ENCODE measurements at places on chromosomes 7 and 10. TPM values are rescaled to one million over a fixed set of nuclear protein-coding genes. Genes with fewer than 3 reads are reported as not detected.

DNA sequence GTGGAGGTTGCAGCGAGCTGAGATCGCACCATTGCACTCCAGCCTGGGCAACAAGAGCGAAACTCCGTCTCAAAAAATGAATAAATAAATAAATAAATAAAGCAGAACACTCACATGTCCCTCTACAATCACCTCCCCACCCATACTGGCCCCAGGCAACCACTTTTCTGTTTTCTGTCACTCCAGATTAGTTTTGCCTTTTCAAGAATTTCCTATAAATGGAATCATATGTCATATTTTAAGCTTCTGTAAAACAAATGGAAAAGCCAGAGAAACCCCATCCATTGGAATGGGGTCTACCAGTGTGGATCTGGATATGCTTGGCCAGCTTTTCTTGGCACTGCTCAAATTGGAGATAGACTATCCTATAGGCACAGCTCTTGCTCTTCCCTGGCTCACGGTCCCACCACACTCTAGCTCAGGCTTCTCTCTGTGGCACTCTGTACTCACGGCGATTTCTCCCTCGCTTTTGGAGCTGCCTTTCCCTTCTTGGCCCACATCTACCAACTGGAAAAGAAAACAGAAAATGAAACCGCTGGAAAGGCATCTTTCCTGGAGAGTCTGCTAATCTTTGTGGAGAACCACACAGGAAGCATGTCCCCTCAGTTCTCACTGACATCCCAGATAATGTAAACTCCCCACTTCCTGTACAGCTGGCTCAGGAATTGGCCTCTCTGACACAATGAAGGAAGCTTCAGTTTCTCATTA lies 210.1 kb downstream of the JCAD start:
- no peak for DNase-seq

The CCZ1B gene
- 70.4 TPM for total RNA-seq

The NKX6-2 gene
- not detected for total RNA-seq

DNA sequence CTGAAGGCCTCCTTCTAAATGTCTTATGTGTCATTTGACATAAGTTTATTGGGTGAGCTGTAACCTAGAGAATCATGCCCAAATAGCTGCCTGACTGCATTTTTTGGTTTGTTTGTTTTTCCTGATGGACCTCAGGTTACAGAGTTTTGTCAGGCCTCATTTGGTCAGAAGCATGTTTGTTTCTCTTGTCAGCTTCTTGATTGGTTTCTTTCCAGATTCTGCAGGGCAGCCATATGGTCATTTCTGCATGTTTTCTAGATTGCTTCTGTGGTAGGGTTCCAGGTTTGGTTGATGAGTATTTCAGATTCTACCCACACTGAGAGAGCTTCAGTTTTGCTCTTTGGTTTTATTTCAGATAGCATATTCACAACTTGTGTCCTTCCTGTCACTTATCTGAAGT lies 28.0 kb downstream of the GLCCI1 start:
- no peak for DNase-seq

The AFAP1L2 gene
- 10.1 TPM for total RNA-seq

DNA sequence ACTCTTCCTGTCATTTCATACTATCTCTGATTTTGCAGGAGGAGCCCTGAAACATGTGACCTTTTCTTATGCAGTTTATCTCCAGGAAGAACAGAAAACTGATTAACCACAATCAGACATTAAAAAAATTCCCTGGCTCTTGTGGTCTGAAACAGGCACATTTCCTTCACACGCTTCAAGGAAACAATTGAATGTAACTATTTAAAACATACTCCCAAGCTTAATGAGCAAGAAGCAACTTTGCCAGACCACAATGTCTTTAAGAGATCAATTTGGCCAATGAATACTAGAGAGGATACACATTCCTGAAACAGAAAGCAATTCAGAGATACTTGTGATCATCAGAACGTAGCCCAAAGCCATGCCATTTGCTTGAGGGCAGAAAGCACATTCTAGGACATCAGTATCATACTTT lies 65.8 kb downstream of the PIP4K2A start:
- DNase-seq, result no peak

DNA sequence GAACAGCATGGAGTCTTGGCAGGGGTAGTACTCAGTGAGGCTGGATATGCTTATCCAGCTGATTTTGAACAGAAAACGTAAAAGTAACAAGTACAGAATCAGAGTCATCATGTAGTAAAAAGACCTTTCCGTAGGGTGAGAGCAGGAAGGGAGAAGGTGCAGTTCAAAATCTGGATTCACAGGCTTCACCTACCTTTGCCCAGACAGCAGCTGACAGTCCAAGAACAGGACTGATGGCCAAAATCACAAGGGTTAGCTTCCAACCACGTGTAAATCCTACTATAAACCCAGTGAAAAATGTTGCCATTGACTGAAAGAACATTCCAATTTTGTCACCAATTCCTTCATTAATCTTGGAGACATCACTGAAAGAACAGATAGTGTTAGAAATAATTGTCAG lies 34.8 kb downstream of the ABCB1 start:
- DNase-seq, result no peak

DNA sequence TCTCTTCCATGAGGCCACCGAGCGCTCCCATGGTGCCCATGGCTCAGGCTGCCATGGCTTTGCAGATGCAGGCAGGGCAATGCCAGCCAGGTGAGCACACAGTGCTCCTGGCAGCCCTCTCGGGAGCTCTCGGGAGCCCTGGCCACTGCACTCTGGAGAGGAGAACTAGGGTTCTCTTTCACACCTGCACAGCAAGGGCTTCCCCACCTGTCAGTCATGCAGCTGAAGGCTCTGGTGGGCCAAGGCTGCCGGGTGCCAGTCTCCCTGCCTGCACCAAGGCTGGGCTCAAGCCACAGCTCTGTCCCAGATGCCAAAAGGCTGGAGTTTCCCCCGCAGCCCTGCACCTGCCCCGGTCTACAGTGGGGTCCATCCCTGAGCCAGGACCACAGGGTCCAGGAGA lies 32.6 kb downstream of the NUDT1 start:
- DNase-seq, result no peak

- DNase-seq, result no peak
These were observed 10.6 kb downstream of the INHBA start for GRCh38 chr7:41692251-41692650.

The TFR2 gene
- total RNA-seq, result 0.41 TPM

DNA sequence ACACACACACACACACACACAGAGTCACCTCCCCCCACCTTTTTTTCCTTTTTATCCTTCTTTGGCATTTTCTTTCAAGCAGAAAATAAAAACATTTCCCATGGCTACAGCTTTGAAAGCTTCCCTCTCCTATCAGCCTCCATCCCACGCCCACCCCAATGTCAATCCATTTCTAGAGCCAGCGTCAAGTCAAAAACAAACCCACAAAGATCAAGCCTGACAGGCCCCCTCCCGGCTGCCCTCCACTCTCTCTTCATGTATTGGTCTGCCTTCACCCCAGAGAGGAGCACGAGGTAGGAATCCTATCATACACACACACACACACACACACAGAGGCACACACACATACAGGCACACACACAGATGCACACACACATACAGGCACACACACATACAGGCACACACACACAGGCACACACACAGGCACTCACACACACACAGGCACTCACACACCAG lies 8.0 kb upstream of the TNRC18 start:
- no peak for DNase-seq

The SLC26A5 gene
- total RNA-seq, result 1.9 TPM

The MACC1 gene
- 22.1 TPM for total RNA-seq

DNA sequence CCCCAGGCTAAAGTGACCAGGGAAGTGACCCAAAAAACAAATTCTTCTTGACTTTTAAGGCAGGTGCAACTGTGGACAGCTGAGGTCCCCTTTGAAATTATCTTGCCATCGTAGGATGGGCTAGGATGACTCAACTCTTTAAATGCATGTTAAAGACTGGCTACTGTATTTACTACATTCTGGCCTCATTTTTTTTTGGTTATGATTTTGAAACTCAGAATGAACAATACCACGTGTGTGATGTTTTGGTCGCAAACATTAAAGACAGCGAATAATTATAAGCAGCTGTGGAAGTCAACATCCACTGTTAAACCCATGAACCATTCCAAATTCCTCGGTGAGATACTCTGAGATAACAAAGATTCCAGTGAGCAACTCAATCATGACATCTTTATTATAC lies 1.2 kb upstream of the SLC13A4 start:
- DNase-seq, result no peak

The COL28A1 gene
- 0.61 TPM for total RNA-seq

DNA sequence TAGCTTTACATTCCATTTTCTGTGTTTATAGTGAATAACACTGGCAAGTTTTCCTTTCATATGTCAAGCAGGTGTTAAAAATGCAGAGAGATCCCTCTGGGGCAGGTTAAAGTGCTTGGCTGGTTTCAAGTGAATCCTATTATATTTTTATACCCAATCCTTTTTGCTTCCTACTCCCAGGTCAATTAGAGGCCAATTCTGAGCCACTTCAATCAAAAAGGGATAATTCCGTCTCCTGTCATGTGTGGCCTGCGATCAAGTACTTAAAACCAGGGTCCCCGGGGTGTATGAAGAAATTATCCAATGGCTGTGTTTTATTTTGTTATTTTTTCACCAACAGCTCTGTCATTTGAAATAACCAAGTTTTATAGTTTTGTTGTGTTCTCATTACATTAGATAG lies 313.2 kb downstream of the PRPF18 start:
- DNase-seq, result no peak
